Occipital lobe (tissue), 3 donors: ENCODE measurements at places on chromosomes 3 and 15.

DNA sequence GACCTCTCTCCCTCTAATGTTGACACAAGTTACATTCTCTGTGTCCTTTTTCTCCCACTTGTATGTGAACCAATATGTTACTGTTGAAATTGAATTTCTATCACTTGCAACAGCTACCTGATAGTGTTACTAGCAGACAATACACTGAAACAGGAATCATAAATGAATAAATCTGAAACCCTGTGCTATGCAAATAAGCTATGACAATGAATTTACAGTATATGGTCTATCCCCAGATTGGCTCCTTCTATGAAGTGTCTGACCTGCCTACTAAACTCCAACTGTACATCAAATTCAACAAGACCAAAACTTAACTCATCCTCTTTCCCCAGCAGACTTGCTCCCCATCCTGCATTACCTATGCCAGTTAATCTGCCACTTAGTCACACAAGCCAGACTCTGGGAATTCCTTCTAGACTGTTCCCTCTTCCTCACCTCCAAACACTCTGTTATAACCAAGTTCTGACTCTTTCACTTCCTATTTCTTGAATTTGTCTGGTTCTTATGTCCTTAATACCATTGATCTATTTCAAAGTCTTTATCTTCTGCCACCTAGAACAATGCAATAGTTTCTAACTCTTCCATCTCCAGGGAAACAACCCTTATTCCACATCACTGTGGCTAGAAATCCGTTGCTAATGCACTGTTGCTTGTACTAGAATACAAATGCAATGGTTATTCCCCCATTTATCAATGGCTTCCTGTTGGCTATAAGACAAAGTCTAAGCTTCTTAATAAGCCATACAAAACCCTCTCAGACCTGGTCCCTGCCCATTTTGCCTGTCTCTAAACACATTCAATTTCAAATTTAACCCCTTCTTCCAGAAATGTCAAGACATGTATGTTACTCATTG lies 13.4 kb upstream of the ZNF639 start:
- DNase-seq = no peak

DNA sequence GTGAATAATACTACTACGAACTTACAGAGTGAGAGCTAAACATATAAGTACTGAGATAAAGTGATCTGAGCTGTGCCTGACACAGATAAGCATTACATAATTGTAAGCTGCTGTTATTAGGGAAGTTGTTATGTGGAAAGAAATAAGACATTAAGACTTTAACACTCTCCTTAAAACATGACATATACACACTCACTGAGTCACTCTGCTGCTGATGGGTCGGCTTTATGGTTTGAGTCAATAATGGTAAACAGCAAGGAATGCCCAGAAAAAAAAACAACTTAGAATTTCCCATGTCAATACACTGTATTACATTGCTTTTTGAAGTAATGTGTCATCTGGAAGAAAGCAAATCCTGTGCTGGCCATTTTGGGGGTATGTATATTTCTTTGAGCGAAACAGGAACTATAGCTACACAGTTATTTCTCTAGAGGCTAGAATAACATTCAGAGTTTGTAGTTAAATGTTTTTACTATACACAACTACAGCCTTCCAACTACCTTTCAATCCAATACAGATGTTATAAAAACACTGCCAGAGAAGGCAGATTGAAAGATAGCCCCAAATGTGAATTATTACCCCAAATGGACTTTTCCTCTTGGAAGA lies 22.8 kb upstream of the SPRED1 start:
- DNase-seq = no peak

DNA sequence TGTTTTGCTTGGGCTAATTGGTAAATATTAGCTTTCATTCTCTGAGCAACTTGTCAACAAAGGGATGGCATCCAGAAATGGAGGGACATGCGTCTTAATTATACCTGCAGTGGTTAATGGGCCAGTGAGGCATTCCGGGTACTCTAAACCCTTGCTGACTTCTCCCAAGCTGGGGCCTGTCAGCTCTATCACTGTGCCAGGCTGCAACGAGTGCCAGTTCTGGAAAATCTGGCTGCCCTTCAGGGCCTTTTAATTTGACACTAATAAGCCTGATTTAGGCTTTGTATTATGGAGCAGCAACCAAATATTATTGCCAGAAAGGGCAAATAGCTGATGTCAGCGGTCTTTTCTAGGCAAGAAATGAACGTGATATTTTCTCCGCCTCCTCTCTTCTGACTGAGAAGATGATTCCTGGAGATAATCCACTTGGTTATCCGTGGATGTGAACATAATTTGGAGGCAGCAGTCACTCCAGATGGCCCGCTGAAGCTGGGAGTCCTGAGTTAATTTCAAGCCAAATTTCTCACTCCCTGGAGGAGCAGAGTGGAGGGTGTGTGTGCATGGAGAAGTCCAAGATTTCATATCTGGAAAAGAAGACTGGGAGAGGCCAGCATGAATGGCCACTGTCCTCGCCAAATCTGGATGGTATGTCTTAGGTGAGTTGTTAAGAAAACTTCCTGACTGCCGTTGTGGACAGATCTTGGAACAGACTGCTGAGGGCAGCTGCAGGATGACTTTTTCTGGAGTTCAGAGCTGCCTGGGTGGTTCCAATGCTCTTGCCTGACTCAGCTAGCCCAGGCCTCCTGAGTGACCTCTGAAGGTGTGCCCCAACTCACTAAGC lies 44.4 kb upstream of the PSMD6 start:
- peak; percentile 18 for DNase-seq

GRCh38 chr15:43249699-43250203 lies 17.0 kb downstream of the TGM5 start:
- no peak for DNase-seq

- no peak for DNase-seq
These were observed 162.2 kb upstream of the TLE3 start for GRCh38 chr15:70259640-70260508.

DNA sequence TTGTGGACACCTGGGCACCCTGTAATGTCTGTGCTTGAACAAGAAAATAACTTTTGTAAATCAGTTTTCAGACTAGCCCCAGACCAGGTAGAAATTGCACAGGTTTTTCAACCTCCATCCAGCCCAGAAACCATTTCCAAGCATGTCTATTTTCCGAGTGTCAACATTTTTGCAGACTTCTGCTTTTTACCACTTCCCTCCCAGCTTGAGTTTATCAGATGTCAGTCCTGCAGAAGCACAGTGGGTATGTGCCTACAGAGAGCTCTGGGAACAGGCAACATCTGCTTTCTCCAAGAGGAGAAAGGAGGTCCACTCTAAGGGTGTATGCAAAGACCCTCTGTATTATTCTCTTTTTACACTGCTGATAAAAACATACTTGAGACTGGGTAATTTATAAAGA lies 83.9 kb downstream of the LRRK1 start:
- DNase-seq = no peak

DNA sequence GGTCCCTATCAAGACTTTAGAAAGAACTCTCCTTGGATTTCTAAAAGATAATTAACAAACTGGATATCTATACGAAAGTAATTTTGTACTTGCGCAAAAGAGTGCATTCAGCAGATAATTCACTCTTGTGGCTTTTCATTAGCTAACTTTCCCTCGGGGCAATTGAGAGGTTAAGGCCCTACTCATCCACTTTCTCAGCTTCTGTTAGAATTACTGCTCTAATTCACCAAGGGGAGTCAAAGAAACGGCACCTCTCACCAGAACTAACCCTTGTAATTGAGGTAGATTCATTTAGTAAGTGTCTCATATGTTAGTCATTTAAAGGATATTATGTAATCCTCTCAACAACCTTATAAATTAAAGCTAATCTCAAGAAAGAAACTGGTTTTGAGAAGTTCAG lies 22.5 kb upstream of the MB21D2 start:
- DNase-seq = no peak

DNA sequence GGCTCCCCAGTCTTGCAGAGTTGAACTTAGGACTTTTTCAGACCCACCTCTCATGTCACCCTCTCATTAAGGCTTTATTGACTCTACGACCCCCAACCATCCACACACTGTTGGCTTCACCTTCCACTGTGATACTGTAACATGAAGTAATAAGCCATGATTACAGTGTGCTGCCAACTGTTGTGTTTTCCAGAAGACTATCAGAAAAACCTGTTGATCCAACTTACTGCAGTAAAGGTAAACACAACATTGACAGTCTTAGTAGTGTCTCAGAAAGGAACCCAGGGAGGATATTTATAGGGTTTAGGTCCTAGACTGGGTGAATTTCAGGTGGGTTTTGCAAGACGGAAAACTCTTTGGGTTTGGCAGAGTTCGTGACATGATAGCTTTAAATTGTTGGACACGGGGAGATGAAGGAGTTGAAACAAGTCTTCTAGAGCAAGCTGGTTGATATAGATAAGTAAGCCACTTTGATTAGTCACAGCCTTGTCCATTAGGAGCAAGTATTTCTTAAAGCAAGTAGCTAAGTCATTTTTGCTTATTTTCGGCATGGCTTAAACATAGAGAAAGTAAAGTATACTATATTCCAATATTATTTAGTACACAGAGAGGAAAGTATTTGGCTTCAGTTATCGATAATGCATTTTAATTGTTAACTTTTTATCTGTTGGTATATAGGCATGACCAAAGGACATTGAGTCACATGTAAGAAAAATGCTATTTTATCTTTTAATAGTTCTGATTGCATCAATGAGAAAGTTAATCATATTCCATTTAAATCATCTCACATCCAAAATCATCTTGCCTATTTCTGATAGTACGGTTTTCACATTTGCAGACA lies 2.4 kb upstream of the COL6A5 start:
- no peak for DNase-seq

- no peak for DNase-seq
These were observed 55.0 kb downstream of the CNTN6 start for GRCh38 chr3:1147819-1148218.

GRCh38 chr15:51669381-51669780 lies 11.9 kb upstream of the SCG3 start:
- DNase-seq = no peak

- DNase-seq = no peak
These were observed 234.8 kb upstream of the TRIM42 start for GRCh38 chr3:140443073-140443472.

DNA sequence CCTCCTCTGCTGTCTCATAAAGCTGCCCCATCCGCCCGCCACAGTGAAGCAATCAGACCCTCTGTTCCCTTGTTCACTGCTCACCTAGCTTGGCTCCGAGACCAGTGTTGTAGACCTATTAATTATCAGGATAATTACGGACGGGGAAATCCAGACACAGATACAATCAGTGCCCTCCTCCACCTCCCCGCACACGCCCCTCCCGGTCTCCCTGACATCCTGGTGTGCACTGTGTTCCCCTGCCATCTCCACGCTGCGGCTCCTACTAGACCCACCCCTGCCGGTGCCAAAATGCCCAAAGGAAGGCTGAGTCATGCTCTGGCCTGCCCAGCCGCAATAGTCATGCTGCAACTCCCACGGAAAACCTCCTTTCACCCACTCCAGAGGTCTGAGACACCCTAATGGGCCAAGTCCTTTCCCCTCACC lies 277.3 kb upstream of the TLE3 start:
- no peak for DNase-seq
